ELF-1 (cell line): ENCODE measurements at places on chromosomes 16 and 17.

- DNase-seq = peak; percentile 21
These were observed at the start of gene SLFN12 for GRCh38 chr17:35432176-35433074. Gene SLFN12, minus strand, starts transcription at chr17:35432500. Its CDS starts 9,472 bp downstream, at chr17:35423028.

DNA sequence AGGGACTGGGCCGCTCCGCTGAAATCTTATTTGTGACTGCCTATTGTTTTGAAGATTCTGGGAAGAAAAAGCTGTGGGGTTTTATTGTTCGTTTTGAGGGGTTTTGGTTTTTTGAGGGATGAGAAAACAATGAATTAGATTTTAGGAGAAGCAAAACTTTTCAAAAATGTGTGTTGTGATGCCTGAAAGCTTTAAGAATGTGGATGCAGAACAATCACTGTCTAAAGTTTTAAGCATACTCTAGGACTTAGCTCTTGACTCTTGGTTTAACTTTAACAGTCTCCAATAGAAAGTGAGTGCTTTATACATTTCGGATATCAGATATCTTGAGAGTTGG is 899 bp downstream of the CFAP52 start:
- DNase-seq = no peak

DNA sequence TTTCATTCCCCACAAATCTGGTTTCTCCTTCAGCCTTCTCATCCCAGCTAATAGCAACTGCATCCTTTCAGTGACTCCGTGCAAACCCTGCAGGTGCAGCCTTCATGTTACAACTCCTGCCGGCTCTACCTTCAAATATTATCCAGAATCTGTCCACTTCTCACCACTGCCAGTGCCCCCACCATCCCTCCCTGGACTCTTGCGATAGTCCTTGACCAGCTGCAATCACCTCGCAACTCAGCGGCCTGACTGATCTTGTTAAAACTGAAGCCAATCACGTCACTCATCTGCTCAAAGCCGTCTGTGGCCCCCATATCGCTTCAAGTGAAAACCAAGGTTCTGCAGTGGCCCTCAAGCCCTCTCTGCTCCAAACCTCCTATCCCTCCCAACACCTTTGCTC is 42.8 kb upstream of the KIFC3 start:
- DNase-seq = no peak

- no peak for DNase-seq
These were observed 183.5 kb downstream of the PHKB start for GRCh38 chr16:47644661-47645060.

GRCh38 chr17:17144916-17145665 is 61.0 kb downstream of the PLD6 start:
- peak; percentile 68 for DNase-seq

DNA sequence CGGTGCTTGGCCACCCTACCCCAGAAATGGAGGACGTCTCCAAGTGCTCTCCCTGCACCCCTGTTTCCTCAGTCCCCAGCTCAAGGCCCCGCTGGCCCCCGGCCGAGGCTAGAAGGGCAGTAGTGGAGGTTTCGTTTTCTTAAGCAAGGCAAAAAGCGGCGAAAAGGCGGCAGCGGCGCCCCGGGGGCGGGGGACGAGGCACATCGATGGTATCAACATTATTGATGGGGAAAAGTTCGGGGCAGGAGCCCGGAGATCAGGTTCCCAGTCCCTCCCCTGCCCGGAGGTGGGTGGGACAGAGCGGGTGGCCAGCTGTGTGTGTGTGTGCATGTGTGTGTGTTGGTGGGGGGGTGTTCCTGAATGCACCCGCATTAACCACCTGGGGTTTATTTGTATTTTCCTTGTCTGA is 4.1 kb upstream of the SALL1 start:
- DNase-seq = peak; percentile 76

GRCh38 chr17:42559075-42559474 is 2.9 kb upstream of the COASY start:
- DNase-seq = no peak

DNA sequence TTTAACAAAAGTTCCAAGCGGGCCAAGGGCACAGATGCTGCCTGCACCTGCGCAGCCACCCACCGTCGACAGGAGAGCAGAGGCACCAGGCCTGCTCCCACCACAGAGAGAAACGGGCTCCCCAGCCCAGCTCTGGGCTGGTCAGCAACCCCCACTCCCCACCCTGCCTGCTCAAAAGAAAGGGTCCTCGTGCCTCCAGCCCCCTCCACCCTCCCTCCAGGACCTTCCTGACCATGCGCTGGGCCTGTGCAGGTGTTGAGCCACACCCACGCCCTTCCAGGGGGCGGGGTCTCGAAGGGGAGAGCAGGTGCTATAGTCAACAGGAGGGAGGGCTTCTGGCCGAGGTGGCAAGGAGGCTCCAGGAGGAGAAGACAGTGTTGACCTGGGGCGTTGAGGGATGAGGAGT is 25.3 kb downstream of the ZNF778 start:
- no peak for DNase-seq

DNA sequence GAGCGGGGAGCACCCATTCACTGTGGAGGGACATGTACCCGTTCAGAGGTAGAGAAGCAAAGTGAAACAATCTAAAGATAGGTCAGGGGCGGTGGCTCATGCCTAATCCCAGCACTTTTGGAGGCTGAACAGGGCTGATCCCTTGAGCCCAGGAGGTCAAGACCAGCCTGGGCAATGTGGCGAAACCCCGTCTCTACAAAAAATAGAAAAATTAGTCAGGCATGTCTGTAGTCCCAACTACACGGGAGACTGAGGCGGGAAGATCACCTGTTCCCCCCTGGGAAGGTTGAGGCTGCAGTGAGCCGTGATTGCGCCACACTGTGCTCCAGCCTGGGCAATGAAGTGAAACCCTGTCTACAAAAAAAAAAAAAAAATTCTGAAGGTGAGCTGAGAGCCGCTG is 21.7 kb downstream of the MYL4 start:
- no peak for DNase-seq

- DNase-seq = peak; percentile 30
These were observed 299.7 kb downstream of the C16orf95 start for GRCh38 chr16:87017371-87018012.

- DNase-seq = no peak
These were observed 30.3 kb upstream of the TOX3 start for GRCh38 chr16:52577130-52577706.

- no peak for DNase-seq
These were observed 43.4 kb upstream of the SLC38A10 start for GRCh38 chr17:81338274-81339190.

- DNase-seq = peak; percentile 73
These were observed 36.1 kb downstream of the HIC1 start for GRCh38 chr17:2090804-2091534.

DNA sequence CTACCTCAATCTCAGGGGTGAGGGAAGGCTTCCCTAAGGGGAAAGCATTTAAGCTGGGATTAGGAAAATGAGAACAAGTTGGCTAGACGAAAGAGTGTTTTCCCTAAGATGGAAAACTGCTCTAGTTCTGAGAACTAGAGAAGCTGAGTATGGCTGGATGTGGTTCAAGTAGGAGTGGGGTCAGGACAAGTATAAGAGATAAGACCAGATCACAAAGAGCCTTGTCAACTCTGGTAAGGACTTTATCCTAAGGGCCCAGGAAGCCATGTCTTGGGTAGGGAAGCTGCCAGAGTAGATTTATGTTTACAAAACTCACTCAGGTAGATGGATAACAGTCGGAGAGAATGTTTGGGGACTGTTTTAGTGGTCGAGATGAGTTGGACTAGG is 1.7 kb downstream of the ANKS4B start:
- no peak for DNase-seq

- no peak for DNase-seq
These were observed 2.2 kb upstream of the ALDOA start for GRCh38 chr16:30063278-30063892.

DNA sequence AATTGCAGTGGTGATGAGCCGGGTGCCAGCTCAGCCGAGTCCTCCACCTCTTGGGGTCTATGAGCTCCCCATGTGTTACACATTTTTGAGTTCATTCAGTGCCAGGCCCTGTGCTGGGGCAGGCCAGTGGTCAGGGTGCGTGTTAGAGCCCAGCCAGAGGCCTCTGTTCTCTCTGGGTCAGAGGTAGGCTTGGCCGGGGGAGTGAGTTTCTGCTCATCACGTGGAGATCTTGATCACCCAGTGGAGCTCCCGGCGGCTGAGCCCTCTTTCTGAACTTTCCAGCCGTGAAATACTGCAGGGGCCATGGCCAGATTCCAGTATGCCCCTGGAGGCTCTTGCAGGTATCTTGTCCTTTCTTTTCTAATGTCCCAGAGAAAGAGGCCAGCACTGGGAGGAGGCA is 93.0 kb downstream of the RAP1GAP2 start:
- DNase-seq = no peak

- peak; percentile 47 for DNase-seq
These were observed 7.9 kb upstream of the BAHCC1 start for GRCh38 chr17:81387100-81388090.

GRCh38 chr17:27218719-27219488 is 75.0 kb upstream of the WSB1 start:
- DNase-seq = no peak

DNA sequence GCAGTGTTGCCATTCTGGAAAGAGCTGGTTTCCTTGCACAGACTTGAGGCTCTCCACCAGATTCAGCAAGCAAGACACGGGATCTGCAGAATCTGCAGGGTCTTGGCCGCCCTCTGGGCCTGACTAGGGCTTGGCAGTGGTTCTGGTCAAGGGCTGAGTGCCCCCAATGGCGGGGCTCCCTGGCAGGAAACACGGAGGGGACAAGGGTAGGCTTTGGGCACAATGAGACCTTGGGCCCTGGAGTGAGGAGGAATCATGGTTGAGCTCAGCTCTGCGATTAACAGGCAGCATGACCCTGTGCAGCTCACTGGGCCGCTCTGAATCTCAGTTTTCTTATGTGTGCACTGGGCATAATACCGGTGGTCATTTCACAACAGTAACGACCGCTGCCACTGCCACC is 249.9 kb downstream of the GSG1L start:
- no peak for DNase-seq

GRCh38 chr16:74724820-74725549 is 24.3 kb upstream of the MLKL start:
- DNase-seq = no peak
